Stimulated activated CD4-positive, alpha-beta T cell treated with anti-CD3 and anti-CD28 coated beads, TNF-alpha, amount 100 ng/mL, for 4 hours (primary cell): ENCODE measurements at places on chromosomes 1 and 21.

GRCh38 chr1:197178998-197179397, 32.5 kb upstream of the ASPM start:
- no peak for DNase-seq

DNA sequence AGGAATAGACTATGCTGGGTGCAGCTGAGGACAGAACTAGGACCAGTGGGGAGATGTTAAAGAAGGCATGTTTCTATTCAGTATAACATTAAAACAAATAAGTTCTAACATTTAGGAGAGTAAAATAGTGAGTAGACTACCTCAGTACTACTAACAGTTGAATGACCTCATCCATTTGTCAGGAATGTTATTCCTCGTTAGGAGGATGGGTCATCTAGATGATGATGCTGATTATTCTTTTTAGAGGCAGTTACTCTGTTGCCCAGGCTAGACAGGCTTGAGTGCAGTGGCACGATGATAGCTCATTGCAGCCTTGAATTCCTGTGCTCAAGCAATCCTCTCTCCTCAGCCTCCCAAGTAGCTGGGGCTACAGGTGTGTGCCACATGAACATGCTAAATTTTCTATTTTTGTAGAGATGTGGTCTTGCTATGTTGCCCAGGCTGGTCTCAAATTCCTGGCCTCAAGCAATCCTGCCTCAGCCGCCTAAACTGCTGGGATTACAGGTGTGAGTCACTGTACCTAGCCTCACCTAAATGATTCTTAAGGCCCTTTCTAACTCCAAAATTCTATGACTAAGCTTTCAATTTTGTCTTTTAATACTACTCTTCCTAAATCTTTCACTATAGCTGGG, 9.3 kb downstream of the EEIG2 start:
- no peak for DNase-seq

DNA sequence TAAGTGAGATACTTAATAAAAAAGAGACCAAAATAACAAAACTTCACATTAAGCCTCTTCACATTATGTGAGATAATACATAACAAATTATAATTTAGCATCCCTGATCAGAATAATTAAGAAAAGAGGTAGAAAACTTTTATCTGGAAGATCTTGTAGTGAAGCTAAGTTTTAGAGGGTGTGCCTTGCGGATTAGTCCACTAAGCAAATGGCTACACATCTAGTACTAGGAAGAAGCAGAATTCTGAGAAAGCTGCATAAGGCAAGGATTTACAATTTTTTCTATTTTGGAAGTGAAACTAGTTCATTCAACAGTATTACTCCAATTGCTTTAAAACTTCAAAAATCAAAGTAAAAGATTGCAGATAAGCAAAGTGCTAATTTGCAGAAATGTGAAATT, 3.5 kb downstream of the YOD1 start:
- DNase-seq = no peak

DNA sequence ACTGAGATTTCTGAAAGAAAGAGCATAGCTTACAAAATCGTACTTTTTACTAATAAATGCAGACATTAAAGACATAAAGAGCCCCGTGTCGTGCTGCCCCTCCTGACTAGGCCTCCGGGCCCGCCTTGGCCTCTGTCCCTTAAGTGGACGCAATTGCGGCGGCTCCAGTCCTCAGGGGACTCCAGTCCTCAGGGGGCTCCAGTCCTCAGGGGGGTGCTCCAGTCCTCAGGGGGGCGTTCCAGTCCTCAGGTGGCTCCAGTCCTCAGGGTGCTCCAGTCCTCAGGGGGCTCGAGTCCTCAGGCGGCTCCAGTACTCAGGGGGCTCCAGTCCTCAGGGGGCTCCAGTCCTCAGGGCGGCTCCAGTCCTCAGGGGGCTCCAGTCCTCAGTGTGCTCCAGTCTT, 10.6 kb upstream of the OR2M2 start:
- DNase-seq = no peak

DNA sequence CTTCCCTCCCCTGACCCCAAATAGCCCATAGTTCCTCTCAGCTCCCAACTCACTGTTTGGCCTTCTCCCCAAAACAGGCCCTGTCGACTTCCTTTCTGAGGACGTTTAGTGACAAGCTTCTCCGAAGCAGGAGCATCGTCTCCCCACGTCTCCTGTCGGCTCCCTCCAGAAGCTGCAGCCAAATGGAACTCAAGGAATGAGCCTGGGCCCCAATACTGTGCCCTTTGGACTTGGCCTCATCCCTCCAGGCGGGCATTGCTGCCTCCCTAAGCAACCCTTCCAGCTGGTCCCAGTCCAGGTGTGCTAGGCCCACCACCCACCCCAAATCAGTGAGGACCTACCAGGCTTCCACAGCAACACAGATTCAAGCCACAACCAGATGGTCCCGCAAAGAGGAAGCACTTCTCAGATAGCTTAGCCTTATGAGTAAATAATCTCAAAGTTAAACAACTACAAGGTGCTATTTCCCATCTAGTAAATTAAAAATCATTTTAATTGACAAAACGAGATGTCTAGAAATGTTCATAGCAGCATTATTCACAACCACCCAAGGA, 33.0 kb downstream of the ACOT7 start:
- no peak for DNase-seq

GRCh38 chr1:151581451-151581850, 30.4 kb upstream of the SNX27 start:
- no peak for DNase-seq

DNA sequence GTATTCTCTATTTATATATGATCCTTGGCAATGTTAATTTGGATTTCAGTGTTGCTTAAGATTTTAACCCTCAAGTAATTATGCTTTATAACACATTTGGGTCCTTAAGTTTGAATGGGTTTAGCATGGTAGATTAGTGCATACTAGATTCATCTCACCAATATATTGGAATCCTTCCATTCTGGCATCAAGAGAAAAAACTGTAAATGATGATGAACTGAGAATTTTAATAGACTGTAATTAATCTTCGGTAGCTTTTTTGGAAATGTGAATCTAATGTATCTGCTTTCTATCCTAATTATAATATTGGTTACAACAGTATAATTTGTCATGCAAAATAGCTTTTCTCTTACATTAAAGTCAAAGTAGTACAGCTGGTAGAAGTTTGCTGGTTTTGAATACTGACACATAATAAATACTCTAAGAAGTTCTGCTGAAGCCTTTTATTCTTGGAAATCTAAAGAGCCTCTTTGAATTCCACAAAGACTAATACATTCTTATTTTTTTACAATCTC, 279.8 kb downstream of the AMY1C start:
- no peak for DNase-seq

DNA sequence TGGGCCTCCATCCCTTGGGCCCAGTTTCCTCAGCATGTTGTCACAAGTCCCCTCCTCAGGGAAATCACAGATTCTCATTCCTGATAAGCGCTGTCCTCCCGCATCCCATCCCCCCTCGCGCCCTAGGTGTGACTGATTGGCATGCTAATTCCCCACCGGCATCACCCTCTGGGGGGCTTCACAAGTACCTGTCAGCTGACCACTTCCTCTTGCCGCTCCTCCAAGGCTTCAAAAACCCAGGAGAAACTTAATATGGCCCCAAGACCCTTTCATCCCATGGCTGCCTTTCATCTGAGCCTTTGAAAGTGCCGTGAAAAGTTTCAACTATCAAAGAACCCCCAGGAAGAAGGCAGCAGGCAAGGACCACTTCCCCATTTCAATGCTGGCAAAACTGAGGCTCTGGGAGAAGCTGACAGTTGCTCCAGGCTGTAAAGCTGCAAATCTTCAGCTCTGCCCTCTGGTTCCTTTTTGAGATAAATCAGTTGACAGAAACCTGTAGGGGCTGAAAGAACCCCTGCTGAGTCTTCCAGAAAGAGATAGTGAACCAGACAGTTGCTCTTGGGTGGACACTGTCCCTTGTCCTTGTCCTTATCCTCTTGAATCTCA, 12.8 kb upstream of the MIXL1 start:
- DNase-seq = no peak

GRCh38 chr1:206455289-206455665, 15.0 kb upstream of the IKBKE start:
- DNase-seq = no peak

GRCh38 chr1:4084446-4084845, 184.4 kb upstream of the C1orf174 start:
- DNase-seq = no peak

DNA sequence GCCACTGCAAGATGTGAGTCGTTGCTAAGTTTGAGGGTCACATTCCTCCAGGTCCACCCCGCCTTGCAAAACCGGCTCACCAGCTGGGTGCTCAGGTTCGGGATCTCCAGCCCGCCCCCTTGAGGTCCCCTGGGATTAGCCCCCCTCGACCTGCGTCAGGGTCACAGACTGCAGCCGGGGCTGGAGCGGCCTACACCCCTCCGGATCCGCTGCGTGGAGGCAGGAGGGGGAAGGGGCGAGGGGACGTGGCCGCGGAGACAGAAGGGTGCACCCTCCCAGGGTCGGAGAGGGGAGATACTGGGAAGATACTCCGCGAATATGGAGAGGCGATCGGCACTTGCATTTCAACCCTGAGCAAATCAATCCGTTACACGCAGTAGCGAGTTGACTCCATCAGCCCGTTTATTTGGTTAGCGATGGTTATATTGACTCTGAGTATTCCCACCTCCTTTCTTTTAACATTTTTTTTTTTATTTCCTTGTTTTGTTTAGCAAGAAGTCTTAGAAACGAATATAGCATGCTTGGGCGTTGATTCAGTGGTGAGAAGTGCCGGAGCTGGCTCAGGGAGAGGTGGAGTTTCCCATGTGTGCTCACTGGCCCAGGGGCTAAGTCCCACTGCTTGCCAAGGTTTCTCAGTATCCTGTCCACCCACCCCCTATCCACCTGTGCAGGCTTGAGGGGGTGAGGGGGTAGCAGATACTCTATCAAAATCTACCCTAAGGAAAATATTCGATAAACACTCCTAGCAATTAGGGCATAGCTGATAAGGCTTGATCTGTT, 997 bp downstream of the IFNAR2 start:
- no peak for DNase-seq

- no peak for DNase-seq
These were observed 206.8 kb downstream of the ST6GALNAC3 start for GRCh38 chr1:76281306-76281705.

DNA sequence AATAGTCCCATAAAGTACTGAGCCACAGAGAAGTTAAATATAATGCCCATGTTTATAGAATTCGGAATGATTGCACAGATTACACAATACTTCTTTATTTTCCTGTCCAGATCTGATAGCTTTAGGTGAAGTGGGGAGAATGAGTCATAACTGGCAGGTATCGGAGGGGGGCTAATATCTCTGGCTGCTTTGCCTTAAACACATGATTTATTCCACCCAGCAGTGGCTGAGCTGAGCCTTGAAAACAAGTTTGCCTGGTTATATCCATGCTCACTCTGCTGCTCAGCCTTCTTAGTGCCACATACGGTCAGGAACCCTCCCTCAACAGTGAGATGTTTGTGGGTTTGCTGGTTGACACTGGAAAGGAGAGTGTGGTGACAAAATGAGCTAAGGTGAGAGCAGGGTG, 119.7 kb upstream of the ZNF648 start:
- no peak for DNase-seq
